AG09309 (cell line): ENCODE measurements at places on chromosomes 6 and 20.
A peak's percentile ranks its signal among the peaks of the same experiment; 100 is the strongest.

DNA sequence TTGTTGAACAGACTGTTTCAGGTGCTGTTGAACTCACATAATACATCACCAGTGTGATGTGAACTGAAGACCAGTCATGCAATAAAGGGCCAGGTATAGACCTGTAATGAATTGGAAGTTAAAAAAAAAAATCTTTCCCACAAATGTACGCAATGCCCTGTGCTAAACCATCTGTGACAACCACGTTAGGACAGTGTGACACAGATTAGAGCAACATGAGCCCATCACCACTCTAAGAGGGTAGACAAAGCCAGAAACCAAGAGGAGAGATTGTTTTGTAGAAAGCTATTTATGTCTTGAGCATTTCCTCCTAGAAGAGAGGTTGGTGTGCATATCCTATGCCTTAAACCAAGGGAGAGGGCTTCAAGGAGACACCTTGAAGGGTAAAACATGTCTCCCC lies 77.0 kb upstream of the BEND6 start:
- DNase-seq: no peak

- no peak for DNase-seq
Observed at GRCh38 chr6:21325201-21325856, 268.2 kb upstream of the SOX4 start.

DNA sequence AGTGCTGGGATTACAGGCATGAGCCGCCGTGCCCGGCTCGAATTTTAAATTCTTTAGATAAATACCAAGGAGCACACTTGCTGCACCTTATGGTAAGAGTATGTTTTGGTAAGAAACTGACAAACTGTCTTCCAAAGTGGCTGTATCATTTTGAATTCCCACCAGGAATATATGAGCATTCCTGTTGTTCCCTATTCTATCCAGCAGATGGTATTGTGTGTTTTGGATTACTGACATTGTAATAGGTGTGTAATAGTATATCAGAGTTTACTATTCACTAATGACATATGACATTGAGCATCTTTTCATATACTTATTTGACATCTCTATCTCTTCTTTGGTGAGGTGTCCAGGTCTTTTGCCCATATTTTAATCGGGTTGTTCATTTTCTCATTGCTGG lies 40.5 kb downstream of the TGM6 start:
- no peak for DNase-seq

DNA sequence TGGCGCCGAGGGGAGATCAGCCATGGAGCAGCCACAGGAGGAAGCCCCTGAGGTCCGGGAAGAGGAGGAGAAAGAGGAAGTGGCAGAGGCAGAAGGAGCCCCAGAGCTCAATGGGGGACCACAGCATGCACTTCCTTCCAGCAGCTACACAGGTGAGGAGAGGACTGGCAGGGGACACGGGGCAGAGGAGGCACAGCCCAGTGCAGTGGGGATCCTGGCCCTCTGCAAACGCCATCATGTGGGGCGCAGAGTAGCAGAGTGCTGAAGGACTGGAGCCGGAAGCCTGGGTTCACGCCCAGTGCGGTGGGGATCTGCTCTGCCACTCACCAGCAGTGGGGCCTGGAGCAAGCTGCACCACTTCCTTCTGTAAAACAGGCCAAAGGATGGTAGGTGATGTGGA lies 41.1 kb upstream of the FANCE start:
- DNase-seq: no peak

- DNase-seq: no peak
Observed at GRCh38 chr20:41154436-41155176, 17.3 kb downstream of the PLCG1 start.

- DNase-seq: no peak
Observed at GRCh38 chr6:13339863-13340630, 11.7 kb upstream of the TBC1D7 start.

GRCh38 chr6:48099713-48100587 lies 11.0 kb downstream of the PTCHD4 start:
- no peak for DNase-seq

- DNase-seq: no peak
Observed at GRCh38 chr6:110799189-110799588, 16.1 kb downstream of the CDK19 start.

DNA sequence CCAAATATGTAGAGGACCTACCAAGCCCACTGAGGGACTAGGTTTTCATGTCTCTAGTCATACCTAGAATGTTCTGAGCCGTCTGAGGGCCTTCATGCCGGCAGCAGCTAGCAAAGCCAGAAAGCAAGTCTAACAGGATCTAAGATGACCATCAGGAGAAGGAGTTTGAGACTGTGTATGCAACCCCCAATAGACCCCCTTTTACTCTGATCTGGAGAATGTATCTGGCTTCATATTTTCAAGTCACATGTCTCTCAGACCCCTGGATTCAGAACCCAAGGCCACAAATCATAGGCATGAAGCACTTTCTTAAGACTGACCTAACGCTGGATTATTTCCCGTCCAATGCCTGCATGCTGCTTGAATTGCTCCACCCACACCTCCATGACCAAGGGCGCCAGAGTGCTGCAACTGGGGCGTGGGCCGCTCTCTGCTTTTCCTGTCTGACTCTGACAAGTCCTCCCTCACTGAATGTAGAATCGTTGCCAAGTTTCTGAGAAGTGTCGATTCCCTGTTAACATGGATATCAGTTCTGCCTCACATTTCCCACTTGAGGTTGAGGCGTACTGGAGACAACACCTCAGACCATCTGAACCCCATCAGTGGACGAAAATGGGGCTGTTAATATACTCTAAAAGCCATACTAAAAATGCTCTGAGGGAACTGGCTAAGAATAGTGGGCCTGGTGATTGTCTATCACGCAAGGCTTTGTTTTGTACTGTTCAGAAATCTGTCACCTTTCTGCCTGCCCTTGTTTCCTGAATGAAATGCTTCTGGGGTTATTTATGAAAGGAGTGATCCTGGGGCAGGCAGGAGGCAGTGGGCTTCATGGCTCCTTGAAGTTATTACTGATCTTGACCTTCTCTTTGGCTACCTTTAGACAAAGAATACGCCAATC lies 23.9 kb upstream of the ASXL1 start:
- no peak for DNase-seq

- no peak for DNase-seq
Observed at GRCh38 chr6:107344383-107344782, 115.0 kb downstream of the PDSS2 start.

DNA sequence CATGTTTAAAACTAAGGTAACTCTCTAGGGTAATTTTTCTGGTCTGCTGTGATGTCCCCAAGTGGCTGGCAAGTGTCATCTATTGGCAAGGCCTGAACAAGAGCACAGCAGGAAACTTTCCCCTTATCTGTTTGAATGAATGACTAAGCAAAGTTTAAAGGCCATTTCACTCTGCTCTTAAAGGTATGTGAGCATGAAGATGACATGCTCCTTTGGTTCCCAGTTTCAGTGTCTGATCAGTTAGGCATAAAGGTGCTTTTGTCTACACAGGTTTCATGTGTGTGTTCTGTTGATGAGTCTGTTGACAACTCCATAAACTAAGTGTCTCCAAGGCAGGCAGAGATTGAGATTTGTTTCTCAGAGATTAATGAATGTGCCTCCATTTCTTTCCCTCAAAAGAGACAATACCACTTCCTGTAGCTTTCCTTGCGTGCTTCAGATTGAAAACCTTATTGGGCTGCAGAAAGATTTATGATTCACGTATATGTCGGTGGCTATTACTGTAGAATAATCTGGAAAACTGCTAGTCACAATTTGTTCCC lies 83.9 kb downstream of the MAP3K7 start:
- no peak for DNase-seq

DNA sequence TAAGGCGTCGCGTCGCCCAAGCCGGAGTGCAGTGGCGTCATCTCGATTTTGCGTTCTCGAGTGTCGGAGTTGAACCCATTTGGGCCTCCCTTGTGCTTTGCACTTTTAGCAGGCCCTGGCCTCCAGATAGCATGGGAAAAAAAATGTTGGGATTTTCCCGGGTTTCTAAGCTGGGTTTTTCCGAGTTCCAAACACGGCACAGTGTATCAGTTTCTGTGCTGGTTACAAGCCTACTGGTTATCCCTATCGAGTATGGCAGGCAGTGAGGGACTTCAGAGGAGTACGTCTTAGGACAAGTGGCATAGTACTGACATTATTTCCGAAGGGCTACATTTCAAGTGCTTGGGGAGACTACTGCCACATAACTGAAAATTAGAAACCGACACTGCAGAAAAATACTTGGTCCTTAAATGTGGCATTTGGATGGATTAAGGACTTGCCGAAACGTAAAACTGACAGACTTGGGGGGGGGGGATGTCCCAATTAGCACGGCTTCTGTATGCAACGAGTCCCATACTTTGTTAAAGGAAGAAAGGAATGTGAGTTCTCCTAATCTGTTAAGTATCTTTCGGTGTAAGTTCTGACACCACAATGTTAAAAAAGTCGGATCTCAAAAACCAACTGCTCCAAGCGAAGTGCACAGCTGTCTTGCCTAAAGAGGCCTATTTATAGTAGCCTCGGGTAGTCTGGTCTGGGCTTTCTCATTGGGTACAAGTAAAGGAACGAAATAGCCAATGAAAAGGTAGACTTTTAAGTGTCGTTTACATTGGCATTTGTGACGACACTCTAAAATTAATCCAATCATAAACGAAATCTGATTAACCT lies 70.2 kb downstream of the HFE start:
- DNase-seq: peak; percentile 99

GRCh38 chr6:143901885-143902750 lies 37.8 kb downstream of the ZC2HC1B start:
- DNase-seq: peak; percentile 17

GRCh38 chr20:13865156-13865555 lies 80.3 kb downstream of the NDUFAF5 start:
- DNase-seq: no peak

- DNase-seq: no peak
Observed at GRCh38 chr6:22413681-22414311, 117.0 kb upstream of the PRL start.

DNA sequence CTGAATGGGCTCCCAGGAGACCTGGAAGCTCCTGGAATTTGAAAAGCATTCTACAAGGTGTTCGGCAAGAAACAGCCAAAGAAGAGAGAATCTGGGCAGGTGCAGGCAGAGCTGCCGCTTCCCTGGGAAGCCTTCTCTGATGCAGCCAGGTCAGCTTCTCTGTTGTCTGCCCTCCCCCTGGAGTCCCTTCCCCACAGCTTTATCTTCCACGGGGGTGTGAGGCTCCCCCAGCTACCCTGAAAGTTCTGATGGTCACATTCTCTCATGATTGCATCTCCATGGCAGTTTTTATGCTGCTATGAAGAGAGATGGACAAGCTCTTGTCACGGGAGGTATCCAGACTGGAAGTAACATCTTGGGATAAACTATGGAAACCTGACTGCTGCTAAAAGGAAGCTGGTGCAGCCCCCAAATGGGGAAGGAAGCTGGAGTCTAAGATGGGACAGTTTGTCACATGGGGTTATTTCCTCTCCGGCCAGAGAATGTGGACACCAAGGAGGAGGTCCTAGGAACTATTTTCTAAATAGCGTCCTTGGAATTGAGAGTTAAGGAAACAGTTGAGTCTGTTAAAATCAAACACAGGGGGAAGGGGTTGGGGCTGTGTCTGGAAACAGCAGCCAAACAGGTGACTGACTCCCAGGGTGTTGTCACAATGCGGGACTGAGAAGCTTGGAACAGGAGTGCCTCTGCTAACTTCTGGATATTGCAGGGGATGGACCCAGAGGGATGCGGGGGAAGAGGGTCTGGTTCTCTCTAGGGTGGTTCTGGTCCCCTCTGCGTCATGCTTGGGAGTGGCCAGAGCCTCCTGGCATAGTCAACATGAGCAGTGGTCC lies 91.1 kb downstream of the ASXL1 start:
- DNase-seq: no peak

- DNase-seq: no peak
Observed at GRCh38 chr6:140697585-140697984, 1323.1 kb upstream of the CITED2 start.

DNA sequence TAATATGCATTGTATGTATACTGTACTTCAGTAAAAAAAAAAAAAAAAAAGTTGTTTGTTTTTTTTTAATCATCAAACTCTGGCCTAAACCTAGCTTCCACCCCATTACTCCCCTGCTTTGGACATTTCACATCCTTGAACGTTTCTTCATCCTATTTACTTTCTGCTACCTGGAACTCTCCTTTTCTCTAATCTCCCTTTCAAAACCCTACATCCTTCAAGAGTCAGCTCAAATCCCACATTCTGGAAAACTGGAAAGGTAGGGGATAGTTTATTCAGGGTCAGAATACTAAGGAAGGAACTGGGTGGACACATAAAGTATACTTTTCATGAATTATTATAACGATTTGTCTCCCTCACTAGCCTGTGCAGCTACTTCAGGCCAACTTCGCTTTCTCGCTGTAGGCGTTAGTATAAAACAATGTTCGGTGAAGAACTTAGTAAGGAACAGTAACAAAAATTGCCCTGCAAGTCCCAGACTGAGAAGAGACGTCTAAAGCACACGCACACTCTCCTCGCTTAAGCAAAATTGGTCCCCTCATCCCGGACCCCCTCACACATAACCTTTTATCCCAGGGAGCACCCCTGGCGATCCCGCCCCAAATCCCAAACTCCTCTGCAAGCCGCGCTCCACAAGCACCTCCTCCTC lies 775 bp downstream of the PIGU start:
- DNase-seq: no peak

DNA sequence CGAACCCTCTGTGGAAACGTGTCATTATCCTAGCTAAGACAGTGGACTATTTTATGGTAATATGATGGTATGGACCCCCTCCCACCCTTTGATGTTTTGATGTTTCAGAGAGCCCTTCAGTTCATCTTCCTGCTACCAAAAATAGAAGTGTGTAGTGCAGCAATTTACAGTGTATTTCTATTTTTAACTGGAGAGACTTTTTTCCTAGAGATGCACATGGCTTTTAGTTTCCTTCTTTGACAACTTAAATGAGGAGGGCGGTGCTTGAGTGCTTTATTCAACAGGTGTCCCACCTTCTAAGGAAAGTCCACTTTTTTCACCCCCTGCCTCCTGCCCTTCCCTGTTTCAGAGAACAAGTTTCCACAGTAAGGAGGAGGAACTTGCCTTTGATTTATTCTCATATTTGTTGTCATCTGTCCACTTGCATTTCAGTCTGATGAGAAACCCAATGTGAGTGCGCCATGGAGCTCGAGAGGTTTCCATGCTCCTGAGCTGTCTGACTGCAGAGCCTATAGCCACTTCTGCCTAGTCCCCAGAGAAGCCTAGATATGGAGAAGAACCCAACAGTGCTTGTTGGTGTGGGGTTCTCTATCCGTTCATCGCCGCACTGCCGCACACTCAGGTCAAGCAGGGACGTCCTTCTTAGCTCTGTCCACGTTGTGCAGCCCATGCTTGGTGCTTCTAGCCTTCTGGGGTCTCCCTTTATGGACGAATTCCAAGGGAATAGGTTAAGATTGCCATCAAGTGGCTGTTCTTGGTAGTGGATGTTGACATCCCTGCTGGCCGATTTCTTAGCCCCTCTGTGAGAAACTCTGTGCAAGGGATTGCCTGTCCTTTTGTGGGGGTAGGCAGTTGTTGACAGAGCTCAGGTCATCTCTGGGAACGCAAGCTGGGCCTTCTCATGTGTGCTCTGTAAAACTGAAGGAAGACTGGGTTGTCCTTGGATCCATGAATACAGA lies 144.2 kb downstream of the JARID2 start:
- no peak for DNase-seq
